ENCODE measurements at places on chromosomes 5 and 9.

GRCh38 chr5:176379881-176380280 lies 8.5 kb downstream of the NOP16 start:
- no peak for DNase-seq

- DNase-seq, result no peak
Observed at GRCh38 chr9:92142329-92142728, 27.1 kb upstream of the SPTLC1 start.

DNA sequence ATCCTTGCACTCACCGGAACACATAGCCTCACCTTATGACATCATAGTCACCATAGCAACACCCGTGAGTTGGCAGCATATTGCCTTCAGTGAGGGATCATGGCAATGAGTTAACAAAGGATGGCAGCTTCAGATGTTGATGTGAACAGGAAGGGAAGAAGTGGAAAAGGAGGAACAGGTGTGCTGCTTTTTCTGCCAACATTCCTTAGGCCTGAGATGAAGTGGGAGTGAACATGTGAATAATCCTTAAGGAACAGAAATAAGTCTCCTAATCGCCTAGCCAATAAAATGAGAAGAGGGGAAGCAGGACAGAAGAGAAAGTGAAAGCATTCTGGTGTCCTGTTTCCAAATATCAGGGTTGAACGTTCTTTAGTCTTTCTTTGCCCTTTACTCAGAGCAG lies 360.0 kb downstream of the BRINP1 start:
- DNase-seq, result no peak

DNA sequence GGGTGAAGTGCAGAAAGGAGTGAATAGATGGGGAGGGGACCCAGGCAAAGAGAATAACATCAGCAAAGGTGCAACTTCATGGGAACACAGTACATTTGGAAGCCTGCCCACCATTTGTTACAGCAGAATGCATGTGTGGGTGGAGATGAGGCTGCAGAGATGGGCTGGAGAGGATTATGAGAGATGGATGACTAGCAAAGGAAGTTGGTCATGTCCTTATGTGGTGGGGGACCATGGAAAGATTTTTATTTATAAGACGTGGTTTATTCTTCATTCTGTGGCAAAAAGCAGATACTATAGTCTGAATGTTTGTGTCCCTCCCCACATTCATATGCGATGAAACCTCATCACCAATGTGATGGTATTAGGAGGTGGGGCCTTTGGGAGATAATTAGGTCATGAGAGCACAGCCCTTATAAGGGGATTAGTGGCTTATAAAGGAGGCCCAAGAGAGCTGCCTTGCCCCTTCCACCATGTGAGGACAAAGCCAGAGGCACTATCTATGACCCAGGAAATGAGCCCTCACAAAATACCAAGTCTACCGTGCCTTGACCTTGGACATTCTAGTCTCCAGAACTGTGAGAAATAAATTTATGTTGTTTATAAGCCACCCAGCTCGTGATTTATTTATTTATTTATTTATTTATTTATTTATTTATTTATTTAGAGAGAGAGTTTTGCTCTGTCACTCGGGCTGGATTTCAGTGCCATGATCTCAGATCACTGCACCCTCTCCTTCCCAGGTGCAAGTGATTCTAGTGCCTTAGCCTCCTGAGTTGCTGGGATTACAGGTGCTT lies 483.7 kb downstream of the RAB3C start:
- no peak for DNase-seq

- DNase-seq, result no peak
Observed at GRCh38 chr5:178383919-178384815, 151.6 kb upstream of the PHYKPL start.

DNA sequence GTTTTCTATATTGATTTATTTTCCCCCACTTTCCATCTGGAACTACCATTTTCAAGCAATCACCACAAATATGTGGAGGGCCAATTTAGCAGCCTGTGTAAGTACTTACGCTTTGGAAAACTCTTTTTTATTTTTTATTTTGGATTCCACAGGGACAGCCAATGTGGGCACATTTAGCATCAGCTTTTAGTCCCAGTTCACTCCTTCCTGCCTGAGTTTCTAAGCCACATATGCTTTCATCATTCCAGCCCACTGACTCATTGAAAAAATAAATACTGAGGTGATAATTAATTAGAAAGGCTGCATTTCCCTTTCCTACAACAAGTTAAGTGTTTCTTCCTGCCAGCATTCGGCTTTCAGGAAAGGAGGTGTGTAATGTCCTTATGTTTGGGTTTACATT lies 76.8 kb downstream of the TMEM167A start:
- DNase-seq, result no peak

- DNase-seq, result no peak
Observed at GRCh38 chr5:6228257-6229250, 149.8 kb downstream of the MED10 start.

DNA sequence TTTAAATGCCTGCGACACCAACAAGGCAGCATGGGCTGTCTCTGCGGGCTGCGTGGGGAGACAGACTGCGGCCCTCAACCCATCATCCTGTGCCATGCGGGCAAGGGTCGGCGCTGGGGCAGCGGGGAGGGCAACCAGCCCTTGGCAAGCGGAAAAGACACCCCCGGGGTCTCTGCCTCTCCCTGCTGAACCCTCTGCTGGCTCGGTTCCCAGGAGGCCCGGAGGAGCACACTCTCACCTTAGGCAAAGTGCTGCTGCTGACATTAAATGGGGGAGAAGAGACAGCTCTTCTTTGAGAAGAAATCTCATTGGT lies 129.6 kb upstream of the PPP1R26 start:
- DNase-seq, result no peak

DNA sequence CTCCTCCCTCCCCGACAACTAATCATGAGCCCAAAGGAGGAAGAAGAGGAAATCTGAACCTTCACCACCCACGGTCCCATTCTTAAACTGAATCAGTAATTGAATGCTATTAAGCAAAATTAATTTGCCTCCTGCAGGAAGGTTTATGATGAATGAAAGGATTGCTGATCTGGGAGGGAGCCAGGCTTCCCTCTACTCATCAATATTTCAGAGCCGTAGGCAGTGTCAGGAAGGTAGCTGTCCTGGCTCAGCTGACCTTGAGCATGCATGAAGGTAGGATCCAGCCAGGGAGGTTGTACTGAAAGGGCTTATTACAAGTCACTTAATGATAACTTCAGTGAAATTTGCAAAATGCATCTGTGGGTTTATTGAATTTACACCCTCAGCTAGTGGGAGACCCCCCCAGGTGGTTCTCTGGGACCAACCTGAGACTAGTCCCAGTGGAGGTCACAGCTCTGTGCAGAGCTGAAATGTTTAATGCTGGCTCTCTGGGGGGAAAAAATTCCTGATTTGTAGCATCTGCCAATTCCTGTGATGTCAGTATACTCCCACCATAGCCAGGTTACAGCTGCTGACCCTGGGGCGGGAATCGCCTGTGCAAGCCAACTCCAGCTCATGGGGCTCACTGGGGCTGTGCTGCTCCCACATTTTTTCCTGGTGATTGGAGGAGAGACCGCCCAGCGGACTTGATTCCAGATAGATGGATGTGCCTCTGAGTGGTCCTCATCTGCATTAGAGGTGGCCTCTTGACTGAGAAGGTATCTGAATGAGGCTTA lies 47.9 kb upstream of the NCS1 start:
- no peak for DNase-seq

GRCh38 chr5:122376250-122376649 lies 64.2 kb downstream of the SNCAIP start:
- DNase-seq, result no peak

DNA sequence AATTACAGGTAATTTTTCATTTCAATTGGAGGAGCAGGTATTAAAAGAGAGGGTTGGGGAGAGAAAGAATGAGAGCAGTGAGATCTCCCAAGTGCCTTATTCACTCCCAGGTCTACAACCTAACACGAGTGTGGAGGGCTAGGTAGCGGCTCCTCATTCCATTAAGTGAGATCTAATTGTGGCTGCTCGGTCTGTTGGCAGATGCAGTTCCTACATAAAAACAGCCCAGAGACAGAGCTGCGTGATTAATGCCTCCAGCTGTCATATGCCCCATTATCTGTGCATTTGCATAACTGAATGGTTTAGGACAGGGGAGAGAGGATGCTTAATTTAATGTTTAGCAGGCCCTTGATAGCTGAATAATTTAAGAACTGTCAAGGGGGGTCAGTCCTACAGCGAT lies 100.5 kb downstream of the PSAT1 start:
- DNase-seq, result no peak

- DNase-seq, result no peak
Observed at GRCh38 chr9:124298646-124299235, 41.0 kb downstream of the NEK6 start.

- no peak for DNase-seq
Observed at GRCh38 chr9:72997387-72997995, 44.6 kb upstream of the ALDH1A1 start.

GRCh38 chr5:1762883-1763547 lies 36.6 kb downstream of the MRPL36 start:
- DNase-seq, result no peak

- DNase-seq, result no peak
Observed at GRCh38 chr9:137639303-137640051, 20.7 kb downstream of the EHMT1 start.

DNA sequence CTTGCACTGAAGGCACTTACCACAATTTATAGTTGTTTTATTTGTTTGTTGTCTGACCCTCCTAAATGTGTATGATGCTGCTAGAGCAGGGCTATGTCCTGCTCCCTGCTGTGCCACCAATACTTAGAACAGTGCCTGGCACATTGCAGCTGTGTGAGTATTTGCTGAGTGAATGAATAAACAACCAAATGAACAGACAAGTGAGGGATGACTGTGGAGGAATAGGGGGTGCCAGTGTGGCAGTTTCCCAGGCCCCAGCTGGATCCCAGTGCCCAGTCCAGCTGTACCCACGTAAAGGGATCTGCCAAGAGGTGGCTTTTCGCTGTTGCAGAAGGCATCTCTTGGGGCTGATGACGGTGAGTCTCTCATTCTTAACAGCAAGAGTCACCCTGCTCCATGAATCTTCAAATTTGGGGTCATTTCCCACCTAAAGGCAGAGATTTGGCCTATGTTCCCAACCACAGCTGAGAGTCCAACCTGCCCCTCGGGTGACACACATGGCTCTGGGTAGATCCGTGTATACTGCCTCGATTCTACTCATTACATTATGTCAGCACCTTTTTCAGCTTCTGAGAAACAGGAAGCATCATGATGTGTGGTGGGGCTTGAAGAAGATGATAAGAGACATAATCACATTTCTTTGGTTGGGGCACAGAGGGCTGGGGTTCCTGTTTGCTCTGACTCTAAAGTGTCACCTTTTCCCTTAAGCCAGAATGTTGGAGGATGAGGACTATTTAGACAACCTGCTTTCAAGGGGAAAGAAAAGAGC lies 14.3 kb downstream of the IL5 start:
- DNase-seq, result no peak

DNA sequence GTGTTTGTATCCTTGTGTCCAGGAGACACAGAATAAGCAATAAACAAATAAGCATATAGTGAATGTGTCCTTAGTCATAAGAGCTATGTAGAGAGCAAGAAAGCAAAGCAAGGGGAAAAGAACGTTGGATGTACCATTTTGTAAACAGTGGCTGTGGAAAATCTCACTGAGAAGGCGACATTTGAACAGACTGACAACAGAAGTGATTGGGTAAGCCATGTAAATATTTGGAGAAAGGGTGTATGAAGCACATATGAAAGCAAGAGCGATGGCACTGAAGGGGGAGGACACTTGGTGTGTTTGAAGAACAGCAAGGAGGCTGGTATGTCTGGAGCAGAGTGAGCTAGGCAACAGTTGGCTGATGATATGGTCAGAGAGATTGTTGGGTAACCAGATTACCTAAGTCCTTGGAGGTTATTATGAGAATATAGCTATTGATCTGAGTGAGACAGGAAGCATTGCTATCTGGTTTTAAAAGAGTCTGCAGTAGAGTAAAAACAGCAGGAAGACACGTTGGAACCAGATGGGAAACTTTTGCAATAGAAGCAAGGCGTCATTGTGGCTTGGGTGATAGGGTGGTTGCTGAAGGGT lies 115.5 kb upstream of the IL7R start:
- no peak for DNase-seq

- no peak for DNase-seq
Observed at GRCh38 chr9:127541176-127541575, 70.9 kb upstream of the STXBP1 start.

DNA sequence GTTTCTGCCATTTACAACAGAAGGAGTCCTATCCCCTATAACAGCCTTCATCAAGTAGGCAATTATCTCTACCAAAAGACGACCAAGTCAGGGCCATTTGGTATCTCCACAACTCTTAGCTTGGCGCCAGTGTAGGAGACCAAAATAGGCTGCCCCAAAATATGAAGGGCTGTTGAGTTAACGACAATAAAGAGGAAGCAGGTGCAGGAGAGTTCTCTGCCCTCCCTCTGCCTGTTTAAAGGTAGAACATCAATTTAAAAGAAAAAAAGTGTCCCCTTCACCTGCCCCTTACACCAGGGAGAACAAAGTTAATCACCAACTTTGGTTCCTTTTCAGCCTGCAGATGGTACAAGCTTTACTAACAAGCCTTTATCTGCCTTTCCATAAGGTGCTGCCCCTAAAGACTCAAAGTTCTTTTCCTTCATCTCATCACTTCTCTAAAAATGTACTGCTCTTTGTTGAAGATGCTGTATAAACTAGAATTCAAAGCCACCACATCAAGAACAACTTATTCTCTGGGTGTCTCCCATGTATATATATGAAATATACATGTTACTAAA lies 33.3 kb downstream of the PPP1R2B start:
- no peak for DNase-seq

DNA sequence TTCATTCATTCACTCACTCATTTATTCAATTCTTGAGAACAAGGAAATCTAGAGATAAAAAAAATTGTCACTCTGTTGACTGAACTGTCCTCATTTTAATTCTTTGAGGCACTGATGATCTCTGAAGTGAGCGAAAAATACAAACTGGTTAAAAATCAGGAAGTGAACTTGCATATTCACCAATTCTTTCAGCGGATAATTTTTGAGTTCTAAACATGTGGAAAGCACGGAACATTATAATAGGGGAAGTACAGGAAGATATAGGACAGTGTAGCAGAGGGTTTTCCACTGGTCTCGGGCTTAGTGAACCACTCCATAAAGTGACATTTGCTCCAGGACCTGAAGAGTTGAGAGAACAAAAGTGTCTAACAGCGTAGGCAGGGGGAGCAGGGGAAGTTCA lies 169.5 kb downstream of the TLR4 start:
- DNase-seq, result no peak

- DNase-seq, result no peak
Observed at GRCh38 chr9:123564652-123565051, 208.7 kb downstream of the CRB2 start.

- DNase-seq, result no peak
Observed at GRCh38 chr5:141800617-141801016, 77.6 kb downstream of the PCDH1 start.
